Pulmonary artery endothelial cell (primary cell): ENCODE measurements at places on chromosomes 11 and 22. TPM values are rescaled to one million over a fixed set of nuclear protein-coding genes. Genes with fewer than 3 reads are reported as not detected.

Gene USP47
- total RNA-seq, result 61.9 and 73.3 TPM in 2 replicates

Gene TRAF6
- 7.6 and 11.5 TPM in 2 replicates for total RNA-seq

Gene CLCF1
- total RNA-seq, result 1.6 and 2.2 TPM in 2 replicates

Gene OR52H1
- total RNA-seq, result not detected in 2 replicates

Gene FGF3
- total RNA-seq, result not detected in 2 replicates

Gene IL18BP
- total RNA-seq, result 6.1 and 8.4 TPM in 2 replicates

Gene SPTBN2
- total RNA-seq, result 34.0 and 67.0 TPM in 2 replicates

Gene RAPSN
- 0.14 and 0.26 TPM in 2 replicates for total RNA-seq

Gene TSPAN32
- not detected in 2 replicates for total RNA-seq

Gene OR8D2
- total RNA-seq, result not detected in 2 replicates

Gene AIFM3
- total RNA-seq, result 0.07 and 0.56 TPM in 2 replicates

Gene LINC01488
- total RNA-seq, result not detected in 2 replicates

Gene PHOX2A
- not detected in 2 replicates for total RNA-seq

Gene CABP4
- total RNA-seq, result 0.04 and 0.33 TPM in 2 replicates

Gene DGCR6
- total RNA-seq, result 0.26 and 0.35 TPM in 2 replicates

Gene SCUBE1
- not detected in 2 replicates for total RNA-seq

Gene RIMBP3B
- total RNA-seq, result under 0.01 and 0.04 TPM in 2 replicates

Gene CRYBB2
- total RNA-seq, result not detected in 2 replicates

Gene KCNK7
- 0.04 and 0.13 TPM in 2 replicates for total RNA-seq

Gene PHF21B
- total RNA-seq, result not detected in 2 replicates

Gene LRRC56
- total RNA-seq, result 0.40 and 0.46 TPM in 2 replicates

Gene PKDREJ
- total RNA-seq, result under 0.01 and 0.04 TPM in 2 replicates

Gene GRIA4
- 0.21 and 1.5 TPM in 2 replicates for total RNA-seq

Gene C11orf86
- total RNA-seq, result not detected in 2 replicates

Gene GAL
- 1.3 and 1.8 TPM in 2 replicates for total RNA-seq

Gene ADM
- total RNA-seq, result 132 and 144 TPM in 2 replicates

Gene LARGE2
- total RNA-seq, result not detected in 2 replicates
